NCI-H748 treated with DMSO at 0.1 percent for 48 hours (cell line): ENCODE measurements at places on chromosomes 2 and 18.
A peak's percentile ranks its signal among the peaks of the same experiment; 100 is the strongest.

DNA sequence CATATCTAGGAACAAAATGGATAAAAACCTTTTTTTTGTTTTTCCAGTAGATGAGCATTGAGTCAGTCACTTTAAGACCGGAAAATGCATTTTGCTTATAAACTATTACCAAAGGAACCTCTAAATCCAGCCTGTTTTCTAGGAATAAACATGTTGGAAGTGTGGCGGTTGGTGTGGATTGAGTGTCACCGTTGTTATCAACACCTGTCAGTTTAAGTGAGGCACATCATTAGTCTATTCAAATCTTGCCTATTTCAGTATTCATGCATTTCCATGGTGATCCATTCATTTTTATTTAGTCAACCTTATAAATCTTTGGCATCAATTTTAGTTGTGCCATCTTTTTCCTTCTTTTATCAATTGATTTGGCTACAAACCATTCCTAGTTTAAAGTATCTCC lies 3.3 kb downstream of the KLHL29 start:
- DNase-seq = no peak

- no peak for DNase-seq
These were observed 20.2 kb upstream of the TUBB6 start for GRCh38 chr18:12287684-12288402.

DNA sequence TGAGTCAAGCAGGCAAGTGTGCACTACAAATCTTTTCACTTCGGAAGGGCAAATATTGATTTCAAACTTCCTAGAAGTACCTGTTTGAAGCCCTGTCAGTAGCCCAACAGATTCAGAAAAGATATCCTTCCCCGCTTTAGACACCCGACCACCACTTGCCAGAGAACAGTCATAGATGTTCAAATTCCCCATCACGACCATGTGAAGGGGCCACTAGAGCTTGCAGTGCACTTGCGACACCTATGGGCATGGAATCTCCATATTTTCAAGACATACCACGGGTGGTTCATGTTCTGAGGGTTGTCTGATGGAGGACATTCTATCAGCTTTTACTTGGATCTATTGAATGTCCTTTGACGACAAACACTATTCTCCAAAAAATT lies 23.8 kb downstream of the GNLY start:
- DNase-seq = no peak

DNA sequence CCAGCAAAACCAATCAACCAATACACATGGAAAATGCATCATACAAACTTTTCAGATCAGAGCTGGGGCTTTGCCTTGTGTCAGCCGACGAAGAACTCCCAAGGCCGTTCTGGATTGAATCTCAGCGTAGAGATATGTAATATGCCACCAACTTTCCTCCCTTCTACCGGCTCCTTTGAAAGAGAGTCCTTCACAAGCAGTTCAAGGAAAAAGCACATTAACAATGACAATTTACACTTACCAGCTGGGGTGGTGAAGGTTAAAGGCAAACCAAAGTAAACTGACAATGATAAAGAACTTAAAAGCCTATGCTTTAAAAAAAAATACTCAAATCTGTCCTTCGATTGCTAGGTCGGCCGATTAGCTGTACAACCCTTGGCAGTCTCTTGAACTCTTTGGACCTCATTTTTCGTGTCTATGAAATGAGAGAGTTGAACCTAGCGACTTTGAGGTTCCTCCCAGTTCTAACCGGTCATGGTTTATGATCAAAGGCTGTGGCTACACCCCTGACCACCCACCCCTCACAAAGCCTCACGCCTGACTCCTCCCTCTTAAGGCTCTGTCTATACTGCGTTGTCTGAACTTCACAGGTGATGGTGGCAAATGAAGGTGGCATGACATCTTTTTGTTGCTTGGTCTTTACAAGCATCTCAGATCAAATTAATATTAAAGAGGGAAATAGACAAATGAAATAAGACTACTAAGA lies 46.2 kb downstream of the BCL2 start:
- DNase-seq = no peak

GRCh38 chr2:228072669-228073068 lies 108.8 kb downstream of the SPHKAP start:
- DNase-seq = no peak

GRCh38 chr2:126945118-126945517 lies 46.4 kb downstream of the TEX51 start:
- no peak for DNase-seq

GRCh38 chr2:11625671-11626070 lies 44.3 kb downstream of the NTSR2 start:
- no peak for DNase-seq

DNA sequence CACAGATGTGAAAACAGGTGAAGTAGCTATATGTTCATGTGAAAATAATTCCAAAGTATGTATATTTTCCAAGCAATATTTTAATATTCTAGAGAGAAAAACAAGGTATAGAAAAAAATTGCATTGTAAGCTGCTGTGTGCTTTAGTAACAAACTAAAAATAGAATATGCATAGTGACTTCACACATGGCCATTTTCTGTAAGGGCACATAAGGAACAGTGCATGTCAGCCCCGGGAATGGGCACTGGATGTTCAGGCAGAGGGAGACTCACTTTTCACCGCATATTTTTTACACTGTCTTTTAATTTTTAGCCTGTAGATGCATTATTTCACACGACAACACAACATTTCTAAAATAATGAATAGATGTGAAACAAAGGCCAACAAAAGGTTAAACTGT lies 46.0 kb downstream of the CMPK2 start:
- DNase-seq = no peak

- no peak for DNase-seq
These were observed 285.3 kb downstream of the SOX11 start for GRCh38 chr2:5977477-5977876.

DNA sequence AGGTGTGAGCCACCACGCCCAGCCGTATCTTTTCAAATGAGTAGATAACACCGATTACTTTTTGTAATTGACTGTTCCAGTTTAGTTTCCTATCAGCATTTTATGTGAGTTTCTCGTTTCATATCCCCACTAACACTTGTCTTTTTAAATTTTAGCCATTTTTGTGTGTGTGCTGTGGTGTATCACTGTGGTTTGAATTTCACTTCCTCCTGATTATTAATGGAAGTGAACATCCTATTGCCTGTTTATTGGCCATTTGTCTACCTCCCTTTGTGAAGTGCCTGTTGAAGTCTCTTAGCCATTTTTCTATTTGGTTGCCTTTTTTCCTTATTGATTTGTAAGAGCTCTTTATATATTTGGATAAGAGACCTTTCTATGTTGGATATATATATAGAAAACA lies 91.7 kb upstream of the STON1 start:
- no peak for DNase-seq

- no peak for DNase-seq
These were observed 168.1 kb downstream of the PTPRM start for GRCh38 chr18:7735196-7735595.

GRCh38 chr18:12726774-12727550 lies 24.1 kb downstream of the PSMG2 start:
- DNase-seq = peak; percentile 70

DNA sequence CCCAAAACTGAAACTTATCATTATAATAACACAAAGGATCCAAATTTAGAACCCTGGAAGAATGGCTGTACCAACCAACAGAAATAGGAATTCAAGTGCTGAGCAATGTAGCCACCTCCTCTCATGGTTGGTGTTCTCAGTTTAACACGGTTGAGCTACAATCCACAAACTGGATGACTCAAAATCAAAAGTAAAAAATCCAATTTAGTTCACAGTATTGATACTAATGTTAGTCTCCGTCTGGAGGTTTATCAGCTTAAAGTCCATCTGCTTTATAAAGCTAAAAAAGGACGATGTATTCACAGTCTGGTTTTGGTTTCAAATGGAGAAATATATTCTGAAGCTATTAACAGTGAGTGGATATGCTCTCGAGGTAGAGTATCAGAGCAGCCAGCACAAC lies 40.5 kb downstream of the CNTNAP5 start:
- DNase-seq = no peak
